ENCODE measurements at places on chromosomes 6 and 20. TPM values are rescaled to one million over a fixed set of nuclear protein-coding genes. Genes with fewer than 3 reads are reported as not detected.

SLCO4A1 gene
- 12.1 TPM for total RNA-seq

DNA sequence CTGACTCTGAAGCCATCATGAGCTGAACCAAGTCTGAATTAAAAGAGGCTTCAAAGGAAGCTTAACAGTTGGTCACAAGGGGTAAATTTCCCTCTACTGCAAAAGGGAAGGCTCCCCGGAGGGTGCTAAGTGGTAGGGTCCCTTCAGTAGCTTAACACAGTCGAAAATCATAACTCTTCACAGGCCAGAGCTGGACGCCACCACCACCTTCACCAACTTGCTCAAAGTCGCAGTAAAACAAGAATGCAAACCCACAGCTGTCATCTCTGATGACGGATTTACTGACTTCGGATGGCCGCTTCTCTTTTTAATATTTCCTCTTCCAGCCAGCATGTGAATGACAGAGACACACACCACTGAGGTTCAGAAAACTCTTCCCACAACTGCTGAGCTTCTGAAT, 144.7 kb upstream of the FBXL4 start:
- DNase-seq = no peak

- DNase-seq = no peak
These were observed 22.0 kb upstream of the MAS1L start for GRCh38 chr6:29509711-29510110.

DNA sequence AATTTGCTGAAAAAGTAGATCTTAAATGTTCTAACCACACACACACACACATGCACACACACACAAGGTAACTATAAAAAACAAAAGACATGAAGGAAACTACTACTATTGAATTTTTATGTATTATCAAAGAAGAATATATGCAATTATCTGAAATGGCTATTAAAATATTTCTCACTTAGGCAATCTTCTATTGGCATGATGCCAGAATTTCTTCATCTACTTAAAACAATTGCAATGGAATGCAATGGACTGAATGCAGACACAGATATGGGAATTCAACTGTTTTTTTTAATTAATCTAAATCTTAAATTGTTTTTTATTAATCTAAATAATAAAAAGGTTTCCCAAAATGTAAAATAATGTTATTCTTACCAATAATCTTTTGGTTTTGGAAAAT, 152.6 kb upstream of the SMLR1 start:
- DNase-seq = no peak

STMND1 gene
- not detected for total RNA-seq

DNA sequence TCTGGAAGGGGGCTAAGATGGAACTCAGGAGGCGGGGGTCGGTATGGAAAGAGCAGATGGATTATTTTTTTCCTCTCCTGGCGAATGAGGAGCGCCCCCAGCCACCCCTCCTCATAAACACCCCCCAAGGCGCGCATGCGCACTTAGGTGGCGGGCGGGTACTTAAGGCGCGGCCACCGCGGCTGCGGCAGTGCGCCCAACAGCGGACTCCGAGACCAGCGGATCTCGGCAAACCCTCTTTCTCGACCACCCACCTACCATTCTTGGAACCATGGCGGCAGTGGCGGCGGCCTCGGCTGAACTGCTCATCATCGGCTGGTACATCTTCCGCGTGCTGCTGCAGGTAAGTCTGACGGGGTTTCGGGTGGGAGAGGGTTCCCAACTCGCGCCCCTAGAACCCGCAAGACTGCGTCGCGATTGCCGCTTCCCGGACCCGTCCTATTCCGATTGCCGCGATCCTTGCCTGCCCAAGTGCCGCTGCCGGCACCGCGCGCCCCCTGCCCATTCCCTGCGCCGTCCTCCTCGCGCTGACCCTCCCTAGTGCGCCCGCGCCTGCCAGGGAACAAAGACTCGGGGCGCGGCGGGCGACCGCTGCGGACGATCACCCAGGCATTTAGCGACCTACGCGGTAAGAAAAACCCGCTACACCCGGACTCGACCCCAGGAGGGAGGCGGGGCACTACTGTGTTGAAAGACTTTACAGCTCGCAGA, at the start of gene NNAT:
NNAT (plus strand) TSS at position 190 of the 711 bp plus-strand sequence; CDS start at position 272, 82 bp downstream.
- DNase-seq = no peak

DACT2 gene
- 1.6 TPM for total RNA-seq

GRCh38 chr6:167396068-167396658, 71.3 kb downstream of the TTLL2 start:
- DNase-seq = no peak

TAGAP gene
- 1.1 TPM for total RNA-seq

TBXT gene
- not detected for total RNA-seq

DNA sequence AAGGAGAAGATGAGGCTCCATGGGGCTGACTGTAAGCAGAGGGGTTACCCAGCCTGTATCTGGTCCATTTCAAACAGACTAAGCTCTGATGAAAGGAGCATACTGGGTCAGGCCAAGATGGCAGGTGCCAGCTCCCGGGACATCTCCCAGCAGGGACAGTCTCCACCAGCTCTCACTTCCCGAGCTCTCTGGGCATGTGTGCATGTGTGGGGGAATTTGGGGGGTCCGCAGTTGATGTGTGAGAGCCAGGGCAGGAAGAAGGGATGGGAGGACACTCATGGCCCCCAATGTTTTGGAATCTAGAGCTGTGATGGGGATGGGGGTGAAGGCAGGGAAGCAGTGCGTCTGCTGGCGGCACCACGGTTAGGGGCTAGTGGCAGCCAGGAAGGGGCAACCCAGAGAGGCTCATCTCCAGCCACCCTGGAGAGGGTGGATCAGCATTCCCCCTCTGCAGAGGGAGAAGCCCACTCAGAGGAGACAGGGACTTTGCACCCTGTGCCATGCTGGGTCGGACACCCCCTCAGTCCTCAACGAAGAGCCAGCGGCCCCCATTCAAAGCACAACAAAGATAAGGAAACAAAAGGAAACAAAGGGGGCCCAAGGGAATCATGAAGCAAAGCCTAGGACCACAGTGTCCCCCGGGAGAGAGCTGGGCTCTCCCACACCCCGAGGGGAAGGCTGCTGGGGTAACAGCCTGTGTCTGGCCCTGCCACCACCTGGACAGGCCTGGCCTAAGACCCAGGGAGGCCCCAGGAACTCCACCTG, 52.4 kb downstream of the DSTN start:
- DNase-seq = no peak

MAP1LC3A gene
- 107 TPM for total RNA-seq

RIMS4 gene
- 0.13 TPM for total RNA-seq
